ENCODE measurements at places on chromosomes 7 and 10. TPM values are rescaled to one million over a fixed set of nuclear protein-coding genes. Genes with fewer than 3 reads are reported as not detected.

TMEM229A gene
- total RNA-seq, result 0.55 TPM

PLAC9 gene
- 7.6 TPM for total RNA-seq

KCNH2 gene
- total RNA-seq, result 14.4 TPM

ERVW-1 gene
- not detected for total RNA-seq

TMEM225B gene
- 1.4 TPM for total RNA-seq

SLC25A28 gene
- total RNA-seq, result 36.5 TPM

HOXA9 gene
- total RNA-seq, result 1.5 TPM

EMX2 gene
- 1.9 TPM for total RNA-seq

DYDC2 gene
- total RNA-seq, result 3.1 TPM

SPDYE3 gene
- not detected for total RNA-seq

C10orf105 gene
- total RNA-seq, result 4.6 TPM

ANXA8 gene
- total RNA-seq, result 0.17 TPM

MPP7 gene
- total RNA-seq, result 3.9 TPM

ABCA13 gene
- total RNA-seq, result 0.66 TPM

FAM25C gene
- not detected for total RNA-seq

GIMAP6 gene
- total RNA-seq, result 24.8 TPM

CRTAC1 gene
- 12.1 TPM for total RNA-seq

WEE2 gene
- total RNA-seq, result 0.30 TPM

TAS2R60 gene
- total RNA-seq, result not detected

ACBD7 gene
- 59.7 TPM for total RNA-seq

ELFN1 gene
- total RNA-seq, result 7.8 TPM

DGKI gene
- total RNA-seq, result 21.5 TPM

ATG9B gene
- 2.3 TPM for total RNA-seq

GIMAP1 gene
- total RNA-seq, result 6.0 TPM

VAX1 gene
- total RNA-seq, result not detected

WNT16 gene
- 5.0 TPM for total RNA-seq

LRWD1 gene
- total RNA-seq, result 20.9 TPM

FBXO24 gene
- total RNA-seq, result 0.40 TPM

C10orf67 gene
- total RNA-seq, result 1.0 TPM

TLX1 gene
- total RNA-seq, result not detected

GIMAP8 gene
- 8.8 TPM for total RNA-seq

CACNB2 gene
- 32.7 TPM for total RNA-seq

ZPBP gene
- not detected for total RNA-seq

AOAH gene
- total RNA-seq, result 8.1 TPM

GIMAP2 gene
- total RNA-seq, result 14.3 TPM

HNRNPF gene
- total RNA-seq, result 149 TPM

PPIF gene
- 20.6 TPM for total RNA-seq

TRIM50 gene
- 0.22 TPM for total RNA-seq

GRID2IP gene
- 0.30 TPM for total RNA-seq

MNX1 gene
- total RNA-seq, result 1.2 TPM

SLC39A12 gene
- total RNA-seq, result 46.9 TPM

TAS2R40 gene
- total RNA-seq, result not detected

ACTL6B gene
- total RNA-seq, result 16.5 TPM

ANKIB1 gene
- 81.6 TPM for total RNA-seq

Data from spinal cord (tissue), 10 donors.